ENCODE measurements at places on chromosomes 3 and 15. TPM values are rescaled to one million over a fixed set of nuclear protein-coding genes. Genes with fewer than 3 reads are reported as not detected.

Gene SEMA4B
- total RNA-seq = 43.1 TPM

DNA sequence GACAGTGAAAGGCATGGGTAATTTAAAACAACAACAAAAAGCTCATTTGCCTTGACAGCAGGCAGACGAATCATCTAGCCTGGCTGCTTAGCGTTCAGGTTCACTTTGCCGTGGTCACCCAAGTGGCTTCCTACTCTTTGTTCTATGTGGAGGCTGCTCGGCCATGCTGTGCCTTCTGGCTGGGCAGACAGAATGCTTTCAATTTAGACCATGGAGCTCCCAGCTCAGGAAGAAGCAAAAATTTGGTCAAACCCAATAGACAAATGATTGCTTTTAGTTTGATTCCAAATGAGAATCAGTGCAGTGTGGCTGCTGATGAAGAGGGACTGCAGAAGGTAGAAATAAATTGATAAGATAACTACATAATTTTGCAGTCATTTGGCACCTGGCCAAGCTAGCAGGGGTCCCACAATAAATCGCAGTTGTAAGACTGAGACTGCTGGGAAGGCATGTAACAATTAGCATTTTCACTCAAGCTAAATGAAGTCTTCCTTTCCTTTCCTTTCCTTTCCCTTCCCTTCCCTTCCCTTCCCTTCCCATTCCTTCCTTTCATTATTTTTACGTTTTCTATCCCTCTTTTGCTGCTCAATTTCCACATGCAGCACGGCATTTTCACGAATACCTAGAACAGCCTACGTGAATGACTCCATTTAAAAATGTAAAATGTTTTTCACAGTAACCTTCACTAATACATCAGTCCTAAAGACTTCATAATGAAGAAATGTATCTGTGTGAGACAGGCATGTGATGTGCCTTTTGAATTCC, 360.4 kb upstream of the TGFBR2 start:
- no peak for ATAC-seq

GRCh38 chr3:58250093-58250707, 12.6 kb downstream of the ABHD6 start:
- ATAC-seq = no peak

- no peak for ATAC-seq
Observed at GRCh38 chr3:184814214-184814613, 2.2 kb downstream of the VPS8 start.

DNA sequence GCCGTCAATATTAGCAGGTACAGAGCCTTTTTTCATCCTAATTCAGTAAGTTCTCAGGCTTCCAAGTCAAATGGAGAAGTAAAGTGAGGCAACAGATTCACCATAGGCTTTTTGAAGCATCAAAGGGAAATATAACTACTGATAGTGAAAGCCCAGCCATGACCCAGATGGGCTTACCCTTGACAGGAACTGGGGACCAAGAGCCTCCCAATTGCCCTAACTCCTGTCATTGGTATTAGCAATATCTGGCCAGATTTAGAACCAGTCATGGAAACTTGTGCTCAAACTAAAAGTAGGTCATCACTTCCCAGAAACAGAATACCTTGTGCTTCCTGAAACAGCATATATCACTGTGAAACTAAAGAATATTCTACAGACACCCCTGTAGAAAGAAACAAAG, 33.0 kb downstream of the NME9 start:
- no peak for ATAC-seq

DNA sequence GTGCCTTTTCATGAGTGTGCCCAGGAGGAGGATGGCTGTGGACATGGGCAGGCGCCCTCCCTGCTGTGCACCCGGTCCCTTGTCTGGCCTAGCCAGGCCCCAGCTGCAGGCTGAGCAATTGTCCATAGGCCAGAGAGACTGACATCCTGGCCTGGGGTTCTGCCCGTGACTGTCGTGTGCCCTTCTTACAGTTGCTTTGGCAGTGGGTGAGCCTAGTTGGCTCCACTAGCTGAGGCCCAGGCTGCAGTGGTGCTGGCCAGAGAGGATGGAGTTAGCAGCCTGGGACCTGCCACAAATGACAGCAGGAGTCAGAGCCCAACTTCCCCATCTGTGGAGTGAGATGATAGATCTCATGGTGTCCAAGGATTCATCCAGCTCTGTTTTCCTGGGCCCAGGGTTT, 9.0 kb upstream of the CHRNB4 start:
- no peak for ATAC-seq

Measured in gastroesophageal sphincter (tissue), 4 donors.